Dorsolateral prefrontal cortex (tissue), 122 donors: ENCODE measurements at places on chromosomes 6 and 20.

DNA sequence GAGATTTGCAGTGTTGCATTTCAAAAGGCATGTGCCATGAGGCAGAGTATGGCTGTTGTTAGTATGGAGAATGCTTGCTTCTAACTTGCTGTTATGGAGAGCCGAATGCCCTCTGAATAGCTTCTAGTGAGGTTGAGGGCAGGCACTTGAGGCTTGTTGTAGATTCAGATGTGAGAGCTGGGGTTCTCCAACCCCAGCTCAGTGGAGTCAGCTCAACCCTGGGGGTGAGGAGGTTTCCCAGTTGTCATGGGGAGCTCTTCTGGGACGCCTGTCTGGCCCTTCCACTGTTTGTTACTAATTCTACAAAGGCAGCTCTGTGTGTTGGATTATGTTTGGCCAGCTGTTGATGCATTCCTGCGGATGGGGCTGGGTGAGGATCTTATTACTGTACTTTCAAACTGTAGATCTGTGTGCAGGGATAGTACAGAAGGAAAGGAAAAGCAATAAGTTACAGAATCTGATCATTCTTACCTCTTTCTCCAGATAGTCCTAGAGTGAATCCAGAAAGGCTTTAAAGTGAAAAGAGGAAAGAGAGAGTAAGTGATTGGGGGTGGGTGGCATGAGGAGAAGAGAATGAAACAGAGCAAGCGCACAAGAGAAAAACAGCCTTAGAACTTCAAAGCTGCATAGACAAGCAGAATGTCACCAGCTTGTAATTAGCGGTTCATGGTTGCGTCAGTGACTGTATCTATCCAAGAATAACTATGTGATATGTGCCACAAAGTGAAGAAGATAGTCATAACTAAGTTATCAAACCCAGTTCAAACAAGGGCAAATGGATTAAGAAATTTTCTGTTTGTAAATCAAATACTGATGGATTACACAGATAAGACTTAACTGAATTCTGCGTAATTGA, 148.7 kb downstream of the PRL start:
- no peak for DNase-seq

DNA sequence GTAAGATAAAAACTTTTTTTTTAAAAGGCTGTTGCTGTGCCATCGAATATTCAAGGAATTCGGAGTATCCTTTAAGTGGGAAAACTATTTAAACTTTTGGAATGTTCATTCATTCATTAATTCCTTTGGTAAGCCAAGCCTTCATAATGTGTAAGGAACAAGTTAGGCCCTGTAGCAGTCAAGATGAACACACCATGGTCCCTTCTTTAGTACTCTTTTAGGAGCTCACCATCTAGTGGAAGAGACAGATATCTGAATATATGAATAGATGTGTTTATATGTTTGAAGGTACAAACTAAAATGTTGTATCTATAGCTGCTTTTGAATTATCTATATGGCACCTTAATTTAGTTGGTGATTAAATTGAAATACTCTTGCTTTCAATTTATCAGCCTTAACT, 5.8 kb downstream of the SPO11 start:
- DNase-seq: no peak

DNA sequence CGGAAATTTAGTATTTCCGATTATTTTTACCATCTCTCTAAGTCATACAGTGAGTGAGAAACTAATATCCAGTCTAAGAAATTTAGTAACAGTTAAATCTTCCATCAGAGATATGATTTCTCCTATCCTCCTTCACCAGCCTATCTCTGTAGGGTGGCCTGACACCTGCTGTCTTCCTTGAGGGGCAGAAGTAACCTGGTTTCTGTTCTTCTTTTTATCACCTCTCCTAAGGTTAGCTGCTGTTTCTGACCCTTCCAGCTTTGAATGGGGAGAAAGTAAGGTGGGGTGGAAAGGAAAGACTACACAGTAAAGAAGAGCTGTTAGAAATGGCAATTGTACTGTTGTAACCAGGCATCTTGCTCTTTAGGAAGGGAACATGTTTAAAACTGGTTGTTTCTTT, 447.7 kb downstream of the PHF3 start:
- DNase-seq: no peak

- DNase-seq: no peak
Measured at GRCh38 chr6:32885698-32886286, 31.8 kb downstream of the PSMB9 start.

DNA sequence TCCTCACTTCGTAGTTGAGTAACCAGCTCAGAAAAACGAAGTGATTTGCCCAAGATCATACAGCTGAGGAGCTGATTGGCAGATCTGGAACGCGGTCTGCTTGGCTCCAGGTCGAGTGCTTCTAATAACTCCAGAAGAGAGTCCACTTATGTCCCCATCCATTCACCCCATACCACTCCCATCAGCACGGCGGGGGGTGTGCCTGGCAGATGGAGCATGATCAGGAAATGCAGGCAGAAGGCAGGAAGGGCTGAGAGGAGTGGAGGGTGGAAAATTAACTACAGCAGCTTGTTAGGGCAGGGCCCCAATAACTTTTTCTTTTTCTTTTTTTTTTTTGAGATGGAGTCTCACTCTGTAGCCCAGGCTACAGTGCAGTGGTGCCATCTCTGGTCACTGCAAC, 15.0 kb downstream of the FITM2 start:
- no peak for DNase-seq

DNA sequence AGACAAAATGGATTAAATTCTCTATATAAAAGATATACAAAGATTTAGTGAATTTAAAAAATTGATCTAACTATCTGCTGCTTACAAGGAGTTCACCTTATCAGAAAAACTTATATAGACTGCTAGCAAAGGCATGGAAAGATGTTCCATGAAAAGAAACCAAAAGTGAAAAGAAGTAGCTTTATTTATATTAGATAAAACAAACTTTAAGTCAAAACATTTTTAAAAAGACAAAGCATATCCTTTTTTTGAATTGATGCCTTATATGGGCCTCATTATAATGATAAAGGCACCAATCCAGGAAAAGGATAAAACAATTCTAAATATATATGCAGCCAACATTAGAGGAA, 334.2 kb downstream of the MEI4 start:
- DNase-seq: no peak

- no peak for DNase-seq
Measured at GRCh38 chr6:13947611-13948178, 22.9 kb downstream of the RNF182 start.

DNA sequence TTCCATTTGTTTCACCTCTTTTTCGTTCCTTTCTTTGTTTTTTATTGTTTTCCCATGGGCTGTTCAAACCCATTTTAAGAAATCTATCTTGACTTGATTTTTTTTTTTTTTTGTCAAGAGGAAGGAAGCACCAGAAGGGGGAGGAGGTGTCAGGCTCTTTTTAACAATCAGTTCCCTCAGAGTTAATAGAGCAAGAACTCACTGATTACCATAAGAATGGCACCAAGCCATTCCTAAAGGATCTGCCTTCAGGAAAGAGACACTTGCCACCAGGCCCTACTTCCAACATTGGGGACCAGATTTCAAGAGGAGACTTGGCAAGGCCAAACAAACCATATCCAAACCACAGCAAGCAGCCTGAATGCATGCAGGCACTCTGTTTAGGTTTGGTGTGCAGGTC, 168.0 kb downstream of the OTOR start:
- DNase-seq: no peak

DNA sequence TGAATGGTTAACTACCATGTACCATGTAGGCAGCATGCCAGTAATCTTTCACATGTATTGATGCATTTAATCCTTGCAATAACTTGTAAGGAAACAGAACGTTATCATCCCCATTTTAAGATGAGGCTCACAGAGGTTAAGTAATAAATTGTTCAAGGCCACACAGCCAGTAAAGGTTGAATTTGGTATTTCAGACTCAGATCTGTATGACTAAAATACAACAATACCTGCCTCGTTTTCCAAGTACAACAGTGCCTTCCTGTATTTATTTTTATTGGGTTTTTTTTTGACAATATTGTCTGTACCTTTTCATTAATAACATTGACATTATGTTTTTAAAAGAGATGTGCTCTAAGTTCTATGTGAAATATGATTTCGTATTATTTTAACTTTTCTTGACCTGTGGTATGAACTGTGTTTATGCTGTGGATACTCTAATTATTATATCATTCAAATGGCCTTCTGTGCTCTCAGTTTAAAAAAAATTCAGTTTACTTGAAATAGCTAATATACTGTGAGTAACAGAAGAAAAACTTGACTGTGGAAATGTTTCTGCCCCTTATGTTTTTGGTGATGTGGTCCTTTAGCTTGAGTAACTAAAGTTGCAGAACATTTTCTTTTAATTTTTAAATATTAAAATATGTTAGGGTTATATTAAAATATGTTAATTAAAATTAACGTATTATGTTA, 39.7 kb downstream of the XRN2 start:
- no peak for DNase-seq
